HCT116 (cell line): ENCODE measurements at places on chromosomes 7 and 10.

DNA sequence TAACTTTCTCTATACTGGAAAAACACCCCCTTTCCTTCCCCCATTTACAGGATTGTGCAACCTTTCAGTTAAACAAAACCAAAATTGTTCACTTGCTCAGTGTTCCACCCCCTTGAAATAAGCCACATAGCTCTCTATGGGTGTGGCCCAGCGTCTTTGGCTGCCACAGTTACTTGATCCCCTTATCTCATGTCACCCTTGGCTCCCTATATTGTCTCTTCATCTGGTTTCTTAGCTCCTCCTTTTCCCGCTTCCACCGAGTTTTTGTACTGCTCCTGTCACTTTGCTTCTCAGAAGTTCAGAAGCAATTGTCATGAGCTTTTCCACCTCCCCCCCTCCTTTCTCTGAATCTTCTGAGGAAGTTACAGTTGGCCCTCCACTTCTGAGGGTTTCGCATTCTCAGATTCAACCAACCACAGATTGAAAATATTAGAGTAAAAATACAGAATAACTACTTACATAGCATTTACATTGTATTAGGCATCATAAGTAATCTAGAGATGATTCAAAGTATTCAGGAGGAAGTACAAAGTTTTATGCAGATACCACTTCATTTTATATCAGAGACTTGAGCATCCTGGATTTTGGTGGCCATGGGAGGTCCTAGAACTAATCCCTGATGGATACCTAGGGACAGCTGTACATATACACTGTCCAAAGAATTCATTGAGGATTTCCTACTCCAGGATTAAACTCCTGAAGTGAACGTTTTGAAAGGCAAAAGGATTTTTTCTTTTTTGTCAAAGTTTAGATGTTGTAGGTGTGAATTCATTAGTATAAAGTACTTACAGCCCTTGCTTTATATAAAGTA, 60.4 kb downstream of the ADD3 start:
- DNase-seq = no peak

GRCh38 chr7:103640031-103640779, 194.2 kb upstream of the SLC26A5 start:
- DNase-seq = no peak

GRCh38 chr7:155298288-155298833, 683 bp downstream of the INSIG1 start:
- DNase-seq = no peak

- DNase-seq = no peak
Observed at GRCh38 chr7:84801396-84801795, 385.5 kb downstream of the SEMA3D start.

GRCh38 chr7:908159-908581, 31.8 kb downstream of the GET4 start:
- DNase-seq = no peak

DNA sequence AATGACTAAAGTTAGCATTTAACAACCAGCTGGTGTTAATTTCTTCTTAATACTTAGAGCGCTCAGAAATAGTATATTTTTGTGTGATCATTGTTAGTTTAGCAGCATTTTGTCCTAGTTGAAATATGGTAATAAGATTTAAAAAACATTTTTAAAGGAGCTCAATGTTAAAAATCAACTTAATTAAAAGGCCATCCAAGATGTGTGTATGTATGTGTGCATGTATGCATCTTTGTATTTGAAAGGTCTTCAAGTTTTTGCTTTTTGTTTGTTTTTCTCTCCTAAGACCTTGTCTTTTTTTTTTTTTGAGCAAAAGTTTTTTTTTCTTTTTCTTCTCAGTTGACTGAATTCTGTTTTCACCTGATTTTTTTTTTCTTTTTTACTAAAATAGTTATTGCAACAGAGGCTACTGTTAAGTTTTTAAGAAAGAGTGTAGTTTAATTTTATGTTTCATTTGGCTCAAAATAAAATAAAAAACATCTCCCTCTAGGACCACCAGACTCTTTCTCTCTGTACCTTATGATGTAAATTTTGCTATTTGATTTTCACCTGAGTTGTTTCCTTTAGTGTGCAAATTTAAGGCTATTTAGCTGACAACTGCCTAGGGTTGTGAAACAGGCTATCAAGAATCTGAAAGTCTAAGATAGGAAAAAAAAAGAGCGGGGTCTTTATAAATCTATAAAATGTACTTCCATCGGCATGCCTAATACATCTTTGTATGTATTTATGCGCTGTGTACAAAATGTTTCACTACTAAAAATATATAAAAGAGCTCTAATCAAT, 76.4 kb upstream of the C1GALT1 start:
- no peak for DNase-seq

- DNase-seq = no peak
Observed at GRCh38 chr7:71594736-71595135, 462.8 kb downstream of the GALNT17 start.
